ENCODE measurements at places on chromosomes 1 and 21. TPM values are rescaled to one million over a fixed set of nuclear protein-coding genes. Genes with fewer than 3 reads are reported as not detected.
A peak's percentile ranks its signal among the peaks of the same experiment; 100 is the strongest.

DNA sequence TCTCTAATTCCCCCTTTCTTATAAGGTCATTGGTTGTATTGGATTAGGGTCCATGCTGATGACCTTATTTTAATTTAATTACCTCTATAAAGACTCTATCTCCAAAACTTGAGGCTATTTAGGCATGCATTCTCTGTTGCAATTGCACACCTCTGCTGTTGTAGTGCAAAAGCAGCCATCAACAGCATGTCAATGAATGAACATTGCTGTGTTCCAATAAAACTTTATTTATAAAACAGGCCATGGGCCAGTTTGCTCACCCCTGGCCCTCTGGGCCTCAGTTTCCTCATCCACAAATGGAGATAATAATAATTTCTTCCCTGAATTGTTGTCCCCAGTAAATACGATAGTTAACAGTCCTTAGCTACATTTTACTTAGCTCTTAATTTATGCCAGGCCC lies 100.4 kb upstream of the USP24 start:
- no peak for DNase-seq

The LCE1B gene
- total RNA-seq: 2.0 TPM

GRCh38 chr1:75708910-75709309 lies 15.6 kb upstream of the ACADM start:
- DNase-seq: no peak

DNA sequence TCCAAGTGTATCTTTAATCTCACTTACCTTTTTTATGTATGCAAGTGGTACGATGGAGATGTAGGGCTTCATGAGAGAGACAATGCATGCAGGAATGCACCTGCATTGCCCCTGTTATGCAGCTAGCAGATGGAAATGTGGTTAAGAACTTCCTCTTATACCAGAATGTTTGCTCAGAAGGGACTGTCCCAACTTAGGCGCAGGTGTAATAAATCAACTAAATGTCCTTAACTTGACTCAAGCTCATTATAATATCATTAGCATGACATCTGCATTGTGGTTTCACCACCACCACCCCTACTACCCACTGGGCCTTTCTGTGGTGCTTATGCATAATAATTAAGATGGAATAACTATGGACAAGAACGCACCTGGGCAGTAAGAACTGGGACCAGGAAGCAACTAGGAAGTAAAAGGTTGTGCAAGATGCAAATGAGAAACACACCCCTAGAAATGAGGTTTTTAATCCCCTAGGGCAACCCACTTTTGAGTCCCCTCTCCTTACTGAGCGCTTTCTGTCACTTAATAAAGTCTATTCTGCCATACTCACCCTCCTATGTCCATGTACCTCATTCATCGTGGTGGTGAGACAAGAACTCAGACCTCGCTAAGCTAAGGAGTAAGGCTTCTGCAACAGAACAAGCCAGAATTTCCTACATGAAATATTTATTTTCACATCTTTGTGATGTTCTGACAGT lies 1103.3 kb upstream of the B3GALT2 start:
- DNase-seq: no peak

GRCh38 chr21:44606495-44606894 lies 5.4 kb upstream of the KRTAP10-8 start:
- DNase-seq: no peak

DNA sequence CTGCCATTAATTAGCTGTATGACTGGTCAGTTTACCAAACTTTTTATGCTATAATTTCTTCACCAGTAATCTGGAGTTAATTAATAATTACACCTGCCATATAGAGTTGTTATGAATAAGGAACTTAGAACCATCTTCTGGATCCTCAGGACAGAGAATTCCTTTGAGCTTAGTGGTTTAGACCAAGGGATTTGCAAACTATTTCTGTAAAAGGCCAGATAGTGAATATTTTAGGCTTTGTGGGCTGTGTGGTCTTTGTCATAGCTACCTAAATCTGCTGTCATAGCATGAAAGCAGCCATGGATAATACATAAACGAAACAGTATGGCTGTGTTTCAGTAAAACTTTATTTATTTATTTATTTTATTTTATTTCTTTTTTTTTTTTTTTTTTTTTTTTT lies 9.0 kb downstream of the TIMM17A start:
- DNase-seq: no peak

The NFYC gene
- total RNA-seq: 66.4 TPM

DNA sequence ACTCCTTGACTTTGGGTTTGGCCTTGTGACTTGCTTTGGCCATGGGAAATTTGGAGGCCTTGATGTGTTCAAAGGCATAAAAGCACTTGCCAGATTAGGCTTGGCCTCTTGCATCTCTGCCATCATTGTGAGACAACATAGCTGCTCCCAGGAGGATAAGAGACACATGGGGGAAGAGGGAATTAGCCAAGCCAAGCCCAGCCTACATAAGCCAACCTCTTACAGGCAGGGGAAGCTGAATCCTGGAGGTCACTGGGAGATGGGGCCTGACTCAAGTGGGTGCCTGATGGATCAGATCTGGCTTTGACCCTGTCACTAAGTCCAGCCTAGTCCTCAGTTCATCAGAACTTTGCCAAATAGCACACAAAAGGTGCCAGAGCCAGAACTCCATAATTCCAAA lies 37.6 kb upstream of the HMGB4 start:
- DNase-seq: no peak

GRCh38 chr1:147591261-147591891 lies 50.1 kb downstream of the BCL9 start:
- DNase-seq: no peak

GRCh38 chr1:52238887-52239707 lies 97.2 kb downstream of the ZFYVE9 start:
- DNase-seq: no peak

GRCh38 chr1:81682490-81682889 lies 118.2 kb upstream of the ADGRL2 start:
- no peak for DNase-seq

- peak; percentile 25 for DNase-seq
Observed at GRCh38 chr1:240575981-240576662, 35.8 kb downstream of the GREM2 start.

The CD1C gene
- total RNA-seq: not detected

DNA sequence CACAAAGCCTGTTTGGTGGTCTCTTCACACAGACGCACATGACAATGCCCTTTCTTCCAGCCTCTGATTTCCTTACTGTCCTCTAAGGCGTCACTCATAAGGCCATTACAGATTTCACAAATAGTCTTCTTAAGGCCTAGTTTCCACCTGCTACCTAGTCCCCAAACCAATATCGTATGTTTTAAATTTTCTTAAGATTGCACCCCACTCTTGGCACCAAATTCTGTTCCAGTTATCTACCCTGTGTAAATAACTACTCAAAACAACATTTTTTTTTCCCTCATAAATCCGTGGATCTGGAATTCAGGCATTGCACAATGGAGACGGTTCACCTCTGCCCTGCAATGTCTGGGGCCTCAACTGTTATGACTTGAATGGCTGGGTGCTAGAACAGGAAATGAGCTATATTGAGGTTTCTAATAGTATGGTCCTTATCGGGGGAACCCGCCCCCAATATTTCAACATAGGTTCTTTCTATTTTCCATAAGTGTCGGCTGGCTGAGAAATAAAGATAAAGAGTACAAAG lies 36.9 kb upstream of the SERTAD4 start:
- no peak for DNase-seq

DNA sequence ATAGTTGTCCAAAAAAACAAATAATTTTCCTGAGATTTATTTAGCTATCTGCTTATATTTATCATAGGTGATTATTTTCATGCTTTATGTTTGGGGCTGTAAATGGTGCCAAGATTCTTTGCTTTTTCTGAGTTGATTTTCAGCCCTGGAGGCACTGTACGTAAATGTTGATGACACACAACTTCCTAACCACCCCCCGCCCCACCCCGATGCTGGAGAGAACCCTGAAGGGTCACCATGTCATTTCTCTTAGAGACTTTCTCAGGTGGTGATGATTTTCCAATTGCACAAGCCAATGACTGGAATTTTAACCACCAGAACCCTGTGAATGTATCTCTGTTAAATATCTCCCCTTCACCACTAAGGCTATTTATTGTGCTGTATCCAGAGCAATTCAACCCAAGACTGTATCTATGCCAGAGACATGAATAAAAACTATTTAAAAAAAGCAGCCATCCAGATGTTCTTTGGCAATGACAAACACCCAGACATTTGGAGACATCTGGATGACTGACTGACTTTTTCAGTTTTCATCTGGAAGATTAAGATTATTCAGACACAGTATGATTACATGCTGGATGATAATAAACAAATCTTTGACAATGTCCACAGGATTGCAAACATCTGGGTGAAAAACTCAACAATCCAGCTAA lies 346.0 kb downstream of the LMX1A start:
- peak; percentile 16 for DNase-seq

- no peak for DNase-seq
Observed at GRCh38 chr1:42873670-42874069, 27.3 kb downstream of the ZNF691 start.

DNA sequence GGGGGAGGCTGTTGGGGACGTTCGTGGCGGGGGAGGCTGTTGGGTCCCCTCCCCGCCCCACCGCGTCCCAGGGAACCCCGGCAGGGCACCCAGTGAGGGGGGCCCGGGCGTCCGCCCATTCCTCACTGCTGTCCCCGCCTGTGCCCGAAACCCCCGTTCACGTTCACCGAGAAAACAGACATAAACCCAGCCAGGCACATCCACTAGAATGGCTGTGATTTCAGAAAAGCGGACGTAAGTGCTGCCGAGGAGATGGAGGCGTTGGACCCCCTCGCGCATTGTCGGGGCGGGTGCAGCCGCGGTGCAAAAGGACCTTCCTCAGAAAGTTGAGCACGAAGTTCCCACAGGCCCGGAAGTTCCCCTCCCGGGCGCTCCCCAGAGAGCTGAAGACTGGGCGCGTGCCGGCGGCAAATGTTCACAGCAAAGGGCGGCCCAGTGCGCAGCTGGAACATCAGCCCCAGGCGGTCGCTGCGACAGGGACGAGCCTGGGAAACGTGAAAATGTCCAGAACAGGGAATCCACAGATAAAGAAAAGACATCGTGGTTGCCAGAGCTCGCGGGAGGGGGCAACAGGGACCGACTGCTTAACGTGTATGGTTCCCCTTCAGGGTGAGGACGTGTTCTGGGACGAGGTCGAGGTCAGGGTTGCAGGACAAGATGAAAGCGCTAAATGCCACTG lies 18.5 kb upstream of the SAMD11 start:
- no peak for DNase-seq

- no peak for DNase-seq
Observed at GRCh38 chr1:59520827-59521418, 224.0 kb downstream of the FGGY start.

The PGLYRP3 gene
- total RNA-seq: not detected

The MASP2 gene
- total RNA-seq: 0.51 TPM

DNA sequence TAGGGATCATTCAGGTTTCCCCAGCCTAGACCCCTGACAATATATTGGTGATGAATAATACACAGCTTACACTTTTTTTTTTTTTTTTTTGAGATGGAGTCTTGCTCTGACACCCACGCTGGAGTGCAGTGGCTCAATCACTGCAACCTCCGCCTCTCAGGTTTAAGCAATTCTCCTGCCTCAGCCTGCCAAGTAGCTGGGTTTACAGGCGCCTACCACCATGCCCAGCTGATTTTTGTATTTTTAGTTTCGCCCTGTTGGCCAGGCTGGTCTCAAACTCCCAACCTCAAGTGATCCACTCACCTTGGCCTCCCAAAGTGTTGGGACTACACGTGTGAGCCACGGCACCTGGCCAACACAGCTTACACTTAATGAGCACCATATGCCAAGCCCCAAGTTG lies 7.2 kb downstream of the VASH2 start:
- no peak for DNase-seq

The LCE6A gene
- not detected for total RNA-seq

DNA sequence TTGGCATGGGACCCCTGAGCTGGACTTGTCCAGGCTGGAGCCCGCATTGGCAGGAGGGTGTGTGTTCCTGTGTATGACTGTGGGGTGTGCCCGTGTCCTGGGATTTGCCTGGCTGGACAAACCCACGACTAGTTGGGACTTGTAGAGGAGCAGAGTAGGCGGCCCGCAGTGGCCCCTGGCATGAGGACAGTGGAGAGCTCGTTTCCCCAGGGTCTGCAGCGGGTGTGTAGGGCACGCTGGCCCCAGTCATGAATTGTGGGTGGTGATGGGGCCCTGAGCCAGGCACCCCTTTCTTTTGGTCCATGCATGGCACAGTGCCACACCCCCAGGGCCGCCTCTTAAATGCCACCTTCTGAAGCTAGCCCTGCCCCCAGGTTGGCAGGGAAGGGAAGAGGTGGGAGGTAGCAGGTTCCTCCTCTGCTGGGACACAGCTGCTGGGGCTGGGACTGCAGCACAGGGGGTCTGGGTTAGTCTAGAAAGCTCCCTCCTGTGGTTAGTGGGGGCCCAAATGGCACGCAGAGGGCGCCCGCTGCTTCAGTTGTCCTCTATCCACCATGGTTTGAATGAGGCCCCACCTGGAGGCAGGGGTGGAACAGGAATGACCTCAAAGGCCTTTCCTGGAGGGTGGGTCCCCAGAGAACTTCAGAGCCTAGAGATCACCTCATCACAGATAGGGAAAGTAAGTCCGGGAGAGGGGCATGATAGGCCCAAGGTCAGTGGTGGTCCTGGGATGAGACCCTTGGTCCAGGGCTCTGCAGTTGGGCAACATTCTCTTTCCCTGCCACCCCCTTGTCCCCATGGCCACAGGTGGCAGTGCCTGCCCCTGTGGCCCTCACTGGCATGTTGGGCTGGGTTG lies 4.1 kb downstream of the CROCC start:
- peak; percentile 90 for DNase-seq

- DNase-seq: no peak
Observed at GRCh38 chr1:114345930-114346479, 165.0 kb downstream of the TRIM33 start.

DNA sequence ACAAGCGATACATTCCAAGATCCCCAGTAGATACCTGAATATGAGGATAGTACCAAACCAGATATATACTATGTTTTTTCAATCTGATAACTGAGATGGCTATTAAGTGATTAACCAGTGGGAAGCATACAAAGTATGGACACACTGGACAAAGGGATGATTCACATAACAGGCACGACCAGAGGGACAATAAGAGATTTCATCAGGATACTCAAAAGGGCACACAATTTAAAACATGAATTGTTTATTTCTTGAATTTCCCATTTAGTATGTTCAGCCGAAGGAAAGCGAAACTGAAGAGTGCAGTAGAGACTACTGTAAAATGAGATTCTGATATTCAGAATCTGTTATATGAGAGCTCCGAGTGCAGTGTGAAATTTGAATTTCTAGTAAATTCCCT lies 10.6 kb downstream of the ZZZ3 start:
- peak; percentile 8 for DNase-seq

DNA sequence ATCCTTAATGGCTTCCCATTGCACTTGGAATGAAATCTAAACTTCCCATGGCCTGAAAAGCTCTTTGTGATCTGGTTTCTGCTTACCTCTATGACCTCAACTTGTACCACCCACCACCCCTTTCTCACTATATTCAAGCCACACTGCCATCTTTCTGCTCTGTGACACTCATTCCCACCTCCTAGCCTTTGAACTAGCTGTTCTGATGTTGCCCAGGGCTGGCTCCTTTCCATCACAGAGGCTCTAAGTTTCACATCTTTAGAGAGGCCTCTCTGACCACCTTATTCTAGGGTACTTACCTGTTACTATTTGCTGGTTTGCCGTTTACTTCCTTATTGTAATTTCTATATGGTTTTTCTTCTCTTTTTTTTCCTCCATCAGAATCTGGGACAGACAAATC lies 4.2 kb downstream of the MPZL1 start:
- DNase-seq: no peak

GRCh38 chr1:233448109-233448689 lies 120.7 kb downstream of the MAP3K21 start:
- no peak for DNase-seq
